Smooth muscle cell of trachea (primary cell): ENCODE measurements at places on chromosomes 6 and 20. TPM values are rescaled to one million over a fixed set of nuclear protein-coding genes. Genes with fewer than 3 reads are reported as not detected.

The RIMS1 gene
- under 0.01 and 0.33 TPM in 2 replicates for total RNA-seq

The GTF2H4 gene
- 8.8 and 9.6 TPM in 2 replicates for total RNA-seq

The DDO gene
- total RNA-seq: 0.29 and 0.66 TPM in 2 replicates

The CST3 gene
- total RNA-seq: 254 and 383 TPM in 2 replicates

The RHAG gene
- total RNA-seq: not detected in 2 replicates

The EDN1 gene
- 0.33 and 0.87 TPM in 2 replicates for total RNA-seq

The ASIP gene
- not detected in 2 replicates for total RNA-seq

The PLA2G7 gene
- total RNA-seq: not detected in 2 replicates

The DEF6 gene
- total RNA-seq: 0.50 and 0.87 TPM in 2 replicates

The CTCFL gene
- under 0.01 TPM in 1 of 2 replicates, not detected in the other for total RNA-seq

The HLA-G gene
- total RNA-seq: 0.17 TPM in 1 of 2 replicates, not detected in the other

The OPRL1 gene
- total RNA-seq: 1.9 and 5.8 TPM in 2 replicates

The OPN5 gene
- total RNA-seq: not detected in 2 replicates

The SLC35D3 gene
- not detected in 2 replicates for total RNA-seq

The MYCT1 gene
- total RNA-seq: 0.44 TPM in 1 of 2 replicates, not detected in the other

The EFCAB8 gene
- total RNA-seq: 0.44 TPM in 1 of 2 replicates, not detected in the other

The CDH26 gene
- total RNA-seq: 0.50 TPM in 1 of 2 replicates, not detected in the other

The RRP36 gene
- total RNA-seq: 70.5 and 107 TPM in 2 replicates

The HLA-DRB1 gene
- 0.17 TPM in 1 of 2 replicates, not detected in the other for total RNA-seq

The ISM1 gene
- under 0.01 TPM in 1 of 2 replicates, not detected in the other for total RNA-seq

The FAM209B gene
- not detected in 2 replicates for total RNA-seq

The SLC17A1 gene
- total RNA-seq: not detected in 2 replicates

The HECA gene
- 24.5 and 26.6 TPM in 2 replicates for total RNA-seq

The FARS2 gene
- 27.5 and 37.2 TPM in 2 replicates for total RNA-seq

The PTGIS gene
- total RNA-seq: 56.0 and 255 TPM in 2 replicates

The C6orf118 gene
- not detected in 2 replicates for total RNA-seq

The WFDC2 gene
- total RNA-seq: not detected in 2 replicates

The KCNQ5 gene
- 0.87 and 1.2 TPM in 2 replicates for total RNA-seq

The ZNF335 gene
- 15.3 and 16.2 TPM in 2 replicates for total RNA-seq

The SPACA1 gene
- not detected in 2 replicates for total RNA-seq

The DEFB124 gene
- not detected in 2 replicates for total RNA-seq

The TLDC2 gene
- total RNA-seq: 0.15 TPM in 1 of 2 replicates, not detected in the other

The KCNK16 gene
- total RNA-seq: not detected in 2 replicates

The TRDN gene
- total RNA-seq: not detected in 2 replicates

The RNF182 gene
- total RNA-seq: 2.3 and 3.8 TPM in 2 replicates

The SERINC1 gene
- total RNA-seq: 257 and 308 TPM in 2 replicates

The CCM2L gene
- total RNA-seq: not detected in 2 replicates

The FAM217B gene
- 3.8 and 3.9 TPM in 2 replicates for total RNA-seq
